ENCODE measurements at places on chromosomes 4 and X. TPM values are rescaled to one million over a fixed set of nuclear protein-coding genes. Genes with fewer than 3 reads are reported as not detected.

KCNIP4 gene
- not detected for total RNA-seq

PAGE5 gene
- total RNA-seq: not detected

BMPR1B gene
- total RNA-seq: not detected

MTTP gene
- total RNA-seq: not detected

BMX gene
- total RNA-seq: not detected

WNK3 gene
- total RNA-seq: 0.16 TPM

DNA sequence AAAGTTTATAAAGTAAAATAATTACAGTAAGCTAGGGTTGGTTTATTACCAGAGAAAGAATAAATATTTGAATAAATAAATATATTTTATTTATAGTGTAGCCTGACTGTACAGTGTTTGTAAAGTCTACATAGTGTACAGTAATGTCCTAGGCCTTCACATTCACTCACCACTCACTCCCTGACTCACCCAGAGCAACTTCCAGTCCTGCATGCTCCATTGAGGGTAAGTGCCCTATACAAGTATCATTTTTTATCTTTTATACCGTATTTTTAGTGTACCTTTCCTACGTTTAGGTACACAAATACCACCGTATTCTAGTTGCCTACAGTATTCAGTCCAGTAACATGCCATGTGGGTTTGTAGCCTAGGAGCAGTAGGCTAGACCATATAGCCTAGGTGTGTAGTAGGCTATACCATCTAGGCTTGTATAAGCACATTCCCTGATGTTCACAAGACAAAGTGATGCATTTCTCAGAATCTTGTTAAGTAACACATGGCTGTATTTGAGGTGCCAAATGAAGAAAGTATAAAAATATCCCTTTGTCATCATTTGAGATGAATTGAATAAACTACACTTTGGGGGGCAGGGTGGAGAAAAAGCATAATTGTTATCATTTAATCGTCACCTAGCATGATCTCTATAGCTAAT, 14.7 kb upstream of the KLHL8 start:
- H3K36me3 ChIP-seq: no peaks in the 10 kb centered on the region
- H3K4me1 ChIP-seq: peaks cover 4% of the 10 kb centered on the region
- no peaks in the 10 kb centered on the region for H3K27me3 ChIP-seq
- DNase-seq: no peak
- peak overlapping the region; percentile 38 for H3K4me3 ChIP-seq

- no peaks in the 10 kb centered on the region for H3K27me3 ChIP-seq
- no peak overlapping the region for H3K27ac ChIP-seq
- no peaks in the 10 kb centered on the region for H3K36me3 ChIP-seq
- H3K4me3 ChIP-seq: no peak overlapping the region
- no peak for DNase-seq
Observed at GRCh38 chrX:40307871-40308270, 210.1 kb upstream of the BCOR start.

- DNase-seq: no peak
- no peaks in the 10 kb centered on the region for H3K27me3 ChIP-seq
- H3K4me1 ChIP-seq: no peaks in the 10 kb centered on the region
- H3K36me3 ChIP-seq: no peaks in the 10 kb centered on the region
- H3K27ac ChIP-seq: no peak overlapping the region
Observed at GRCh38 chr4:138891631-138892031, 124.0 kb upstream of the NOCT start.

GRCh38 chr4:5809216-5809776, 83.6 kb downstream of the CRMP1 start:
- no peaks in the 10 kb centered on the region for H3K36me3 ChIP-seq
- H3K4me1 ChIP-seq: no peaks in the 10 kb centered on the region
- no peak overlapping the region for H3K4me3 ChIP-seq
- H3K27me3 ChIP-seq: no peaks in the 10 kb centered on the region
- H3K27ac ChIP-seq: no peak overlapping the region
- DNase-seq: no peak

GRCh38 chr4:119932277-119932676, 134.4 kb downstream of the MAD2L1 start:
- H3K4me1 ChIP-seq: no peaks in the 10 kb centered on the region
- DNase-seq: no peak
- H3K36me3 ChIP-seq: no peaks in the 10 kb centered on the region
- no peak overlapping the region for H3K27ac ChIP-seq

DNA sequence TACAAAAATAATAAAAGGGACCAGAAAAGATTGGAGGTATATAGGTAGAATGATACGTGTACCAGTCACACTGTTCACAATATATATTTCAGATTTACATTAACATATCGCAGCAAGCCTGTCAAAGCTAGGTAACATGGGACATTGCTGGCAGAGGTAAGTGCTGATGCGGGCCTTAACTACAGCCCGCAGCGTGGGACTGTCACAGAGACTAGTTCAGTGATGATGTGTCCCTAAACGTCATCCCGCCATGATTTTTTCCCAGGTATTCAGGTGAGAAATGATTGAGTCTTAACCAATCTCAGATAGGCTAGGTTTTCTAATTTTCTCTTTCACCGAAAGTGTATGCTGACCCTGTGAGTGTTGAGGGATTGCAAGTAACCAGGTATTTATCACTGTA, 7.8 kb upstream of the ATXN3L start:
- no peaks in the 10 kb centered on the region for H3K36me3 ChIP-seq
- H3K4me1 ChIP-seq: no peaks in the 10 kb centered on the region
- DNase-seq: no peak
- H3K27ac ChIP-seq: no peak overlapping the region
- no peaks in the 10 kb centered on the region for H3K27me3 ChIP-seq

GRCh38 chrX:23694606-23695005, 27.3 kb downstream of the PRDX4 start:
- DNase-seq: peak; percentile 28
- no peaks in the 10 kb centered on the region for H3K4me1 ChIP-seq
- H3K27ac ChIP-seq: no peak overlapping the region
- no peak overlapping the region for H3K4me3 ChIP-seq

Data from CD4-positive, alpha-beta T cell (primary cell).